ENCODE measurements at places on chromosomes 1 and 21. TPM values are rescaled to one million over a fixed set of nuclear protein-coding genes. Genes with fewer than 3 reads are reported as not detected.

- peak overlapping the region; percentile 37 for H3K27ac ChIP-seq
- peak; percentile 69 for DNase-seq
- H3K4me3 ChIP-seq = no peak overlapping the region
- no peaks in the 10 kb centered on the region for H3K27me3 ChIP-seq
Observed at GRCh38 chr1:227766015-227766634, 30.9 kb downstream of the SNAP47 start.

GRCh38 chr21:28884481-28884880 is 108.2 kb downstream of the LTN1 start:
- peak overlapping the region; percentile 88 for H3K27ac ChIP-seq
- DNase-seq = peak; percentile 30
- no peaks in the 10 kb centered on the region for H3K27me3 ChIP-seq
- H3K4me1 ChIP-seq = peaks cover 18% of the 10 kb centered on the region
- H3K36me3 ChIP-seq = no peaks in the 10 kb centered on the region

- H3K36me3 ChIP-seq = no peaks in the 10 kb centered on the region
- no peak overlapping the region for H3K27ac ChIP-seq
- DNase-seq = no peak
- H3K4me1 ChIP-seq = no peaks in the 10 kb centered on the region
- H3K27me3 ChIP-seq = no peaks in the 10 kb centered on the region
- H3K4me3 ChIP-seq = no peak overlapping the region
Observed at GRCh38 chr1:190579552-190580193, 102.0 kb upstream of the BRINP3 start.

- no peak overlapping the region for H3K27ac ChIP-seq
- DNase-seq = no peak
- H3K27me3 ChIP-seq = no peaks in the 10 kb centered on the region
- no peaks in the 10 kb centered on the region for H3K36me3 ChIP-seq
Observed at GRCh38 chr1:56436912-56437417, 142.4 kb downstream of the PLPP3 start.

DNA sequence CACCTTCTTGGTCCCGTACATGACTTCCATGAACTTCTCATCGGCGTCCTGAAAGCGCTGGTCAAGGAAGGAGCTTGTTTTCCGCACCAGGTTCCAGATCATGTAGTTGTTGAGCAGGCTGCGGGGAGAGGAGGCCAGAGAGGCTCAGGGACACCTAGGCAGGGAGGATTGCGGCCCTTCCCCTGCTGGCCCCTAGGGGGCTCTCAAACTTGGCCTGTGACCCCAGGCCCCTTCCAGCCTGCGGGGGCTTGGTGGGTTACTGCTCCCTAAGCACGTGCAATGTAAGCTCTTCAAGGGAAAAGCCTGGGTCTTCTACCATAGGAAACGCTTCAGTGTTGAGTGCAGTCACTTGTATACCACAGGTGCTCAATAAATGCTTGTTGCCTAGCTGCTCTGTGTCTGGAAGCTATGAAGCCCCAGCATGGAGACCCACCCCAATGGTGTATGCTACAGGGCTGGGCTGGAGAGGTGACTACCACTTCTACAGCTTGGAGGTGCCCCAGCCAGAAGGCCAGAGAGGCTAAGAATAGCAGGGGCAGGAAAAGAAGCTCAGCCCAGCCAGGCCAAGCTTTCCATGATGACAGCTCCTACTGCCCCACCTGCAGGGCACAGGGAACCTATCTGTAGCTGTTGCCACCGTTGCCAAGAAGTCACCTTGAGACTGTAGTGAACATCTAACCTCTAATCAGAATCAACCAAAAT is 45.1 kb downstream of the ECE1 start:
- no peaks in the 10 kb centered on the region for H3K4me1 ChIP-seq
- no peaks in the 10 kb centered on the region for H3K27me3 ChIP-seq
- no peak for DNase-seq
- peaks cover 88% of the 10 kb centered on the region for H3K36me3 ChIP-seq
- no peak overlapping the region for H3K27ac ChIP-seq

GRCh38 chr21:34946385-34946840 is 102.7 kb downstream of the RUNX1 start:
- no peak for DNase-seq
- H3K4me1 ChIP-seq = no peaks in the 10 kb centered on the region
- H3K27me3 ChIP-seq = no peaks in the 10 kb centered on the region
- H3K27ac ChIP-seq = no peak overlapping the region

- H3K4me1 ChIP-seq = peaks cover 12% of the 10 kb centered on the region
- DNase-seq = no peak
- H3K27ac ChIP-seq = no peak overlapping the region
Observed at GRCh38 chr1:75732703-75733102, 8.2 kb downstream of the ACADM start.

- H3K4me3 ChIP-seq = no peak overlapping the region
- no peaks in the 10 kb centered on the region for H3K4me1 ChIP-seq
- H3K27me3 ChIP-seq = no peaks in the 10 kb centered on the region
- no peak for DNase-seq
- H3K27ac ChIP-seq = no peak overlapping the region
Observed at GRCh38 chr21:45488931-45489721, 53.1 kb downstream of the SLC19A1 start.

GRCh38 chr1:207649865-207650580 is 5.1 kb downstream of the CR1L start:
- no peak overlapping the region for H3K27ac ChIP-seq

DNA sequence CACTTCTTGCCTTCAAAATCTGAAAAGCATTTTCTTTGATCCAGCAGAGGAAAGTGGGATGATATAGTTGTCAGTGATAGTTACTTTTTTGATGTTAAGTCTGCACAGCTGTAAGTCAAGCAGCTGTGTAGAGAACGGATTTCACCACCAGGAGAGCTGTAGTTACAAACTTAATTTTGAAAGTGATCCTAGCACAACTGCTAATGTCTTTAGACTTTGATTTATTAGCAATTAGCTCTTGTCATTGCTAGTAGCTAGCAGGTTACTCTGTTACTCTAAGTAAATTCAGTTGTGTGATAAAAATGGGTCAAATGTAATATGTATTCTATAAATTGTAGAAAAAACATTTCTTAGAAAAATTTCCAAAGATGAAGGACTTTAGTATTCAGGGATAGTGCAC is 46.0 kb downstream of the ALG6 start:
- H3K27me3 ChIP-seq = no peaks in the 10 kb centered on the region
- H3K27ac ChIP-seq = no peak overlapping the region
- H3K36me3 ChIP-seq = peaks cover 14% of the 10 kb centered on the region
- H3K4me1 ChIP-seq = no peaks in the 10 kb centered on the region

- peaks cover 52% of the 10 kb centered on the region for H3K4me1 ChIP-seq
- no peaks in the 10 kb centered on the region for H3K36me3 ChIP-seq
- no peak for DNase-seq
- H3K4me3 ChIP-seq = peak overlapping the region; percentile 84
- peak overlapping the region; percentile 84 for H3K27ac ChIP-seq
Observed at GRCh38 chr1:6491081-6491449, 402 bp downstream of the PLEKHG5 start.

GRCh38 chr1:46102769-46103476 is 29.5 kb downstream of the PIK3R3 start:
- no peak overlapping the region for H3K4me3 ChIP-seq
- no peak overlapping the region for H3K27ac ChIP-seq
- H3K36me3 ChIP-seq = no peaks in the 10 kb centered on the region
- DNase-seq = no peak

DNA sequence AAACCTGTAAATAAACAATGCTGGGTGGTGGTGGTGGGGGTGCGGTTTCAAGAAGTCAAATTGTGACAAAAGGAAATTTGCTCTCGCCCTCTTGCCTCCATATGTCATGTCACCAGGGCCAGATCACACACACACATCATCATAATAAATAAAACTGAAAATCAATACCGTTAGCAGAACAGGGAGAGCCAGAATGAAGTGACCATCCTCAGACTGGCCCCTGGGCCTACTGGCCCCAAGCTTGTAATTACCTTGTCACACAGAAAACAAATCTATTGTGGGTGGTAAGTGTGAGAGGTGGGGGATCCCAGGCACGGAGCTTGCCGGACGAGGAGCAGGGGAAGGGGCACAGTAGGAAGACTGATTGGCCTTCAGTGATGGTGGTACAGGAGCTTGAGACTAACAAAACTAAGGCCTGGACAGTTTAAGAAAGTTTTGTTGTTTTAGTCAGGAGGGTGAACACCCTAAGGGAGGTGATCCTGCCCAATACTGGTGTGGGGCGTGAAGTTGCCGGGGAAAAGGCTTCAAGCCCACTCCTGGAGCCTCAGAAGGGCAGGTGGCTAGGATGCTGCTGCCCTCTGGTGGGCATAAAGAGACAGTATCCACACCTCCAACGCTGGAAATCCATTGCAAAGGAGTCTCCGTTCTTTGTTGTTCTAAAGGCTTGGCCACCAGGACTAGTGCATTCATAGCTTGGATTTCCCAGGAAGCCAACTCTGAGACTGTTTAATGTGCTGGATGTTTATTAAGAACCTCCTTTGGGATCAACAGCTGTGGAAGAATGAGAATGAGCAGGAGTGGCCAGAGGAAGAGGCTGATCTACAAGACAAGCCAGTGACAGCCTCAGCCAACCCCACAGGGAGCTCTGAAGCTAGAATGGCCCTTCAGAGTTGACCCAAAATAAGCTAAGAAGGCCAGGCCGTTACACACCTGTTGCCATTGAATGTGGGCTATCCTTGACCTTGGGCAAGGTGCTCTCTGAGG is 8.1 kb upstream of the C1orf216 start:
- peaks cover 10% of the 10 kb centered on the region for H3K4me1 ChIP-seq
- no peaks in the 10 kb centered on the region for H3K36me3 ChIP-seq
- H3K27ac ChIP-seq = no peak overlapping the region
- peaks cover 3% of the 10 kb centered on the region for H3K27me3 ChIP-seq
- H3K4me3 ChIP-seq = no peak overlapping the region
- DNase-seq = peak; percentile 49

GRCh38 chr1:86645851-86646250 is 58.5 kb upstream of the SH3GLB1 start:
- no peaks in the 10 kb centered on the region for H3K4me1 ChIP-seq
- no peak for DNase-seq
- no peak overlapping the region for H3K27ac ChIP-seq
- no peak overlapping the region for H3K4me3 ChIP-seq
- no peaks in the 10 kb centered on the region for H3K36me3 ChIP-seq
- no peaks in the 10 kb centered on the region for H3K27me3 ChIP-seq

DNA sequence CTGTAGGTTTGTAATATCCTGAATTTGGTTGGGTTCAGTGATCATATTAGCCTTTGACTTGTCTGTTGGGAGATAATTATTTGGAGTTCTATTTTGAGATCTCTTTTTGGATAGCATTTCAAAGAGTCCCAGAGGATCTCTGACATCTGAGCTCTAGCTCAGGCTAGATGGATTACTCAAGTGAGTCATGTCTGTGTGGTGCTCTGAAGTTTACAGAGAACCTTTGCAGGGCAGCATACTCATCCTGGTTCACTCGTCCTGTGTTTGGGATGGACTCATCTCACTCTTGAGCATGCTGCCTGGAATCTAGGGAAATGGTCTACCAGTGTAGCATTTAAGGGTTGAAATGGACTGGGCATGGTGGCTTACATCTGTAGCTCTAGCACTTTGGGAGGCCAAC is 29.4 kb upstream of the BMP8A start:
- H3K27ac ChIP-seq = no peak overlapping the region
- no peak for DNase-seq
- no peaks in the 10 kb centered on the region for H3K4me1 ChIP-seq
- H3K4me3 ChIP-seq = no peak overlapping the region

- no peaks in the 10 kb centered on the region for H3K27me3 ChIP-seq
- no peak overlapping the region for H3K4me3 ChIP-seq
- no peaks in the 10 kb centered on the region for H3K36me3 ChIP-seq
- no peak for DNase-seq
- peaks cover 32% of the 10 kb centered on the region for H3K4me1 ChIP-seq
Observed at GRCh38 chr1:94607398-94607797, 65.8 kb upstream of the F3 start.

DNA sequence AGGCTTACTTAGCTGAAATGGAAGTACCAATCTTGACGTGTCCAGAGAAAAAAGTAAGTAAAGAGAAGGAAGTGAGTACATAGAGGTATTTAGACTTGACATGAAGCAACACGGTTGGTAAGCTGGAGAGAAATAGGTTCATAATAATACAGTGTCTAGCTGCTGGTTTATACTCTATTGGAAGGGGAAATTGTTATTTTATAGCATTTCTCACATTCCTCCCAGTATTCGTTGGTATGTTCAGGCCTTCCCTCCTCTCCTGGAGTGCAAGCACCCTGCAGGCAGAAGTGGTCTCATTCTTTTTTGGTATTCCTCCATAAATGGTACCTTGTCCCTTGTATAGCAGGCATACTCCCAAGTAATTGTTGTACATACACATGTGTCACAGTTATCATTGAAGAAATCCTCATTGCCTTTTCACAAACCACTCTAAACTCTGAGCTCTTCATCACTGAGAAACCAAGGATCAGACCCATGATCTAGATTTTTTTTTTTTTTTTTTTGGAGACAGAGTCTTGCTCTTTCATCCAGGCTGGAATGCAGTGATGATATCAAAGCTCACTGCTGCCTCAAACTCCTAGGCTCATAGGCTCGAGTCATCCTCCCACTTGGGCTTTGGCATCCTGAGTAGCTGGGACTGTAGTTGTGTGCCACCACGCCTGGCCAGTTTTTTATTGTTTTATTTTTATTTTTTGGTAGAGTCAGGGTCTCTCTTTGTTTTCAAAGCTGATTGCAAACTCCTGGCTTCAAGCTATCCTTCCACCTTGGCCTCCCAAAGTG is 9.8 kb upstream of the IPO9 start:
- H3K36me3 ChIP-seq = peaks cover 83% of the 10 kb centered on the region
- no peaks in the 10 kb centered on the region for H3K27me3 ChIP-seq
- no peak for DNase-seq

GRCh38 chr21:43733529-43734071 is 14.7 kb downstream of the PDXK start:
- no peak for DNase-seq
- peak overlapping the region; percentile 59 for H3K27ac ChIP-seq
- H3K4me3 ChIP-seq = no peak overlapping the region
- H3K4me1 ChIP-seq = peaks cover 48% of the 10 kb centered on the region
- no peaks in the 10 kb centered on the region for H3K27me3 ChIP-seq
- peaks cover 25% of the 10 kb centered on the region for H3K36me3 ChIP-seq

GRCh38 chr1:248268178-248268577 is 9.6 kb downstream of the OR2T33 start:
- no peaks in the 10 kb centered on the region for H3K27me3 ChIP-seq
- no peak overlapping the region for H3K4me3 ChIP-seq
- no peaks in the 10 kb centered on the region for H3K4me1 ChIP-seq
- no peak overlapping the region for H3K27ac ChIP-seq

DNA sequence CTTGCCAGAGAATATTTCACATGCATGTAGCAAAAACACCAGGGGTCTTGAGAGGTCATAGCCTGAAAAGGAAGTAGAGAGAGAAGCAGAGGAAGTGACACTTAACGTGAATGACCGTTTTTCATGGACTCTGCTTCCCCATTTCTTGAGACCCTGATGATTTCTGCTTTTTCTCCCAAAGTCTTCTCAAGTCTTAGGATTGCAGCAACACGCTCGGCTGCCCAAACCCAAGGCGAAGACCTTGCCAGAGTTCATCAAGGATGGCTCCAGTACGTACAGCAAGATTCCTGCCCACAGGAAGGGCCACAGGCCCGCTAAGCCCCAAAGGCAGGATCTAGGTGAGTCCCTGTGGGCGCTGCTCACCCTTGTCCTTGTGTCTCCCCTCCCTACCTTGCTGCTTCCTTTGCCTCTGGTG is 12.8 kb downstream of the THEMIS2 start:
- peak overlapping the region; percentile 46 for H3K27ac ChIP-seq
- H3K27me3 ChIP-seq = no peaks in the 10 kb centered on the region
- H3K4me3 ChIP-seq = no peak overlapping the region

S100B gene
- total RNA-seq = not detected

CRNN gene
- total RNA-seq = not detected

TNNI3K gene
- total RNA-seq = not detected

CRB1 gene
- not detected for total RNA-seq

CRP gene
- not detected for total RNA-seq

FTCD gene
- total RNA-seq = 6.7 TPM

DAB1 gene
- total RNA-seq = under 0.01 TPM

TFF1 gene
- 1,697 TPM for total RNA-seq

Measured in stomach (tissue), 19 donors.